ENCODE measurements at places on chromosomes 1 and 21.

DNA sequence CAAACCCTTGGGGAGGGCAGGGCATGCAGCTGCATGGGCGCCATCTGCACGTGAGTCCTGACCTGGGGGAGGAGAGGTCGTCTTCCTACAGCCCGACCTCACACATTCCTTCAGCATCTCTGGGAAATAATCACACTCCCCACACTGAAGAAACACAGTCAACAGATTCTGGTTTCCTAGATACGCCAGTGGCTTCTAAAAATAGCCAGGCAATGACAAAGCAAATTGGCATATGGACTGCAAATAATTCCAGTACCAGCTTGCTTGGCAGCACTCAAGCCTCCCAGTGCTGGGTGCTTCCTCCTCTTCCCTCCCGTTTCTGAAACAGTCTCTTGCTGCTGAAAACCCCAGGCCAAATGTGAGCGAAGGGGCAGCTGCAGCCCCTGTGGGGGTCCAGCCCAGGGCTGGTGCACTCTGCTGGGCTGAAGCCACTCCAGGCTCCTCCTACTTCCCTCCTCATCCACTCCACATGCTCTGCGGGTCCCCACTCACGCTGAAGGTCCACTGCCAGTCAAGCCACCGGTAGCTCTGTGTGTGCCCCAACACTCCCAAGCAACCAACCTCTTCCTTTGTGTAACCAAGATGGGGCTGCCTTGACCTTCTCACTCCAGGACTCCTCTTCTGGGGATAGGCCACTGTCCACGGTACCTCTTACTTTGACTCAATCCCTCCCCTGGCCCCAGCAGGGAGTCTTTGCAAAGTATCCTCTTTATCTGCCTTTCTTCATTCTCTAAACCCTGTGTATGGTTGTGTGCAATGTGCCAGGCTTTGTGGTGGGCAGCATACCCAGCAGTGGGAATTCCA lies 69.0 kb downstream of the KCND3 start:
- no peak for DNase-seq

- no peak for DNase-seq
These were observed 315.0 kb upstream of the VAMP3 start for GRCh38 chr1:7455796-7456721.

DNA sequence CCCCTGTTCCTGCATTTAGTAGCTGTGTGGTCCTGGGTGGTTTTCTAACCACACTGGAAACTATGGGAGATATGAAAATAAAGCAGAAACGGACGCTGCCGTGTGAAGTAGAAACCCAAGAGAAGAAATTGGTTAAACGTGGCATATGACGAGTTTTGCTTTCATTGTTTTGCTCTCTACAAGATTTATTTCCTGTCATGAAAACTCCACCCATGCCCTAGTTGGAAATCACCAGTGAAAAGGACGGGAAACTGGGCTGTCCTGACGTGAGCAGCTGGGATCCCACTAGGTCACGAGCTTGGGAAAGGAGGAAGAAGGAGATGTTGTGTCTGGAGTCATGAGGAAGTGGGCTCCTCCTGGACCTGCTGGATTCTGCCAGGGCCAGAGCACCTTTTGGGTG lies 120.8 kb upstream of the GADD45A start:
- no peak for DNase-seq

- no peak for DNase-seq
These were observed 123.3 kb downstream of the C1orf21 start for GRCh38 chr1:184510110-184510509.

DNA sequence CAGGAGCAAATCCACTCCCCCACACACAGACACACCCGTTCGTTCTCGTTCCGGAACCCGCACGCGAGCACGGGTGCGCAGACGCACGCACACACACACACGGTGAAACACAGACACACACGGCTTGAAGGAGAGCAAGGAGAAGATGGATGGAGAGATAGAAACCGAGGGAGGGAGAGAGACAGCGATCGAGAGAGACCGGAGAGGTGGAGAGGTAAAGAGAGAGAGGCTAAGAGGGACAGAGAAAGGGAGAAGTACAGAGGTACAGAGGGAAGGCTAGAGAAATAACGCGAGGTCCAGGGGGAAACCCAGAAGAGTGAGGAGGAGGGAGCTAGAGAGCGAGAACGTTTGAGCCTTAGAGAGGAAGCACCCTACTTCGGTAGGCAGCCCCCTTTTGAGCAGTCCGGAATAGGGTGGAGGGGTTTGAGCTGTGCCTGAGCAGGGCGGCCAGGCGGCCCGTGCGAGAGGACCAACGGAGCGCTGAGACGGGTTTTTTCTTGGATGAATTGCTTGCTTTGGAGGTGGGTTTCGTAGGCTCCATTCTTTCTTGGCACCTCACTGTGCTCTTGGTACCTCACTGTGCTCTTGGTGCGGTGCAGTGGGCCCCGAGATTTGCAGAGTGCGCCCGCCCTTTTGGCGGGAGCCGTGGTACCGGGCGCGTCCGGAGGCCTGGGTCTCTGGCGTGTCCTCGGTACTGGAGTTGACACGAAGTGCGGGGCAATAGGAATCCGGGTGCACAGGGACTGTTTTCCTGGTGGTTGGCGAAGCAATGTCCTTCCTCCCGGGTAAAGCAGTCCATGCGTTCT lies 88.4 kb upstream of the RHOU start:
- DNase-seq, result no peak

DNA sequence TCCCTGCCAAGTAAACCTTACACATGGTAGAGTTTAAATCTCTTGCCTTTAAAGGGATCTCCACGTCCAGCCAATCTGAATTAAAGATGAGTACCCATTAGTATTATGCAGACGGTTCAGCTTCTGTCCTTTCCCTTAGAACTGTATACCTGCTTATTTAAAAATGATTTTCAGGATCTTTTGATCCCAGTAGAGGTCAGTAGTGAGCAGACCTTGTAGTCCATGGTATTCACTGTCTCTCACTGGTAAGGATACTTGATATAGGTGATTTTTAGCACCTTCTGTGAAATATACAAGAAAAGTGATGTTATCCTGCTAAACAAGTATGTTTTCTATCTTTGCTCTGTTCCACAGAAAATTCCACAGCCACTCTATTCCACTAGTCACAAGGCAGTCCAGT lies 1211.6 kb upstream of the ADGRL4 start:
- DNase-seq, result no peak

DNA sequence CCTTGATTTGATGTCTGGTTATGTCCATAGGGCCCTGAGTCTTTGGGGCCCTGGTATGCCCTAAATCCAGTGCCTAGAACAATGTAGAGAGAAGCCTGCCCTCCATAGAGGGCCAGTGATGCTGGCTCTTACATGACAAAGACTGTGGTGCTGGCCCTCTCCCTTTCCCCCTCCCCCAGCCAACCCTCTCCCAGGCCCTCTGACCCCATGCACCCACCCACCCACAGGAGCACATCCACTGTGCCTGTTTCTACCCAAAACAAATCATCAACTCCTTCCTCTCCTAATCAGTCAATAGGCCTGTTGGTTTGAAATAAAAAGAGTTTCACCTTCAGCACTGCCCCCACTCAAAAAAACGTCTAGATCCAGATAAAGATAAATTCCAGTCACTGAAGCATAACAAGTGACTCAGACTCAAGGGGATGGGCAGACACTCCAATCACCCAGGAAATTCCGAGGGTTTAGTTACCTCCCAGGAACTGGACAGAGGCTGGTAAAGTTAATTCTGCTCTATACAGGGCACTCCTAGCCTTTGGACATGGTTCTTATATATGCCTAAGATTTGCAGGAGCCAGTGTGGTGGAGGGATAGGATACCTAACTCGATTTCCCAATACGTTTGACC lies 144.8 kb upstream of the VANGL1 start:
- DNase-seq, result no peak

DNA sequence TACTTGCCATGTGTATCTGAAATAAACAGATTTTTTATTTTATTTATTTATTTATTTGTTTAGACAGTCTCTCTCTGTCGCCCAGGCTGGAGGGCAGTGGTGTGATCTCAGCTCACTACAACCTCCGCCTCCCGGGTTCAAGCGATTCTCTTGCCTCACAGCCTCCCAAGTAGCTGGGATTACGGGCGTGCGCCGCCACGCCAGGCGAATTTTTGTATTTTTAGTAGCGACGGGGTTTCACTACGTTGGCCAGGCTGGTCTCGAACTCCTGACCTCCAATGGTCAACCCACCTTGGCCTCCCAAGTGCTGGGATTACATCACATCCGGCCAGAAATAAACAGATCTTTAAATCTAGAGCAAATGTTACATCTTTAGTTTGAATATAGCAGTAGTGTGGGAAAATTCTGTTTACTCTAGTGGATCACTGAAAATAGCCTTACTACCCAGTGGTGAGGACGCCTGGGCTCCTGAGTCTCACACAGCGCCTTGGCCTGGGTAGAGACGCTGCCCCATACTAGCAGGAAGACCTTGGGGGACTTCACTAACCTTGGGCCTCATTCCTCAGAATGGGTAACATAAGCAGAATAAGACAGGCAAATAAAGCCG lies 709 bp downstream of the GART start:
- DNase-seq, result no peak

DNA sequence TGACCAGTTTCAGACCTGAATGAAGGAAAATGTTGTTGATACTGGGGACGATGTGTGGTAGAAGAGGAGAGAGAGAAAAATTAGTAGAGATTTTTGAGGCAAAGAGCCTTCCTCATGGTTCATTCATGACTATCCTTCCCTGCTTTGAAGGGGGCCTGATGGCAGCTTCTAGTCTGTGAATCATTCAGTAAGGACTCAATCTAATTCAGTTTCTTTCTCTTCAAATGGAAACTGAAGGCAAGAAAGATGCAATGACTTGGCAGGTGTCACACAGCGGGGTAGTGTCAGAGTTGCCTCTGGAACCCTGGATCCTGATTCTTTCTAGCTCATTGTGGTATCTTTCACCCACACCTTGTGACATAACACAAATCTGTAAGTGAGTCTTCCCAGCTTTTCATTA lies 14.9 kb upstream of the CD5L start:
- no peak for DNase-seq

GRCh38 chr1:17790383-17791054 lies 35.4 kb downstream of the ACTL8 start:
- DNase-seq, result no peak

DNA sequence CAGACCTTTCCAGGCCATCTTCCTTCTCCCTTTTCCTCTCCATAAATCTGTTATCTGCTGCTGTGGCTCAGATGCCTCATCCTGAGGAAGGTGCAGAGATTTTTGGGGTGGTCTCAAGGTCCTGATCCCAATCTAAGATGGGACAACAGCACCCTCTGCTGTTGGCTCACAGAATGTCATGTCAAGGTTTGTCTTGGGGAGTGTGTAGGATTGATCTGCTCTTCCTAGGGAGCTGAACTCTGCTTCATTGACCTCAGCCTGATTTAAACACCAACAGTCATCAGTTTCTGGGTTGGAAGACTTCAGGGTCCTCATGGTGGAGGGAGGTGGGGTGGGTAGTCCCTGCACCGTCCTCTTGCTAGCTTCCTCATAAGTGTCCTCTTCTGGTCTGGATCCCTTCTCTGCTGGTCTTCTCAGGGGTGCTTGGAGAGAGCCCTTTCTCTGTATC lies 62.8 kb upstream of the LAX1 start:
- DNase-seq, result peak; percentile 53

DNA sequence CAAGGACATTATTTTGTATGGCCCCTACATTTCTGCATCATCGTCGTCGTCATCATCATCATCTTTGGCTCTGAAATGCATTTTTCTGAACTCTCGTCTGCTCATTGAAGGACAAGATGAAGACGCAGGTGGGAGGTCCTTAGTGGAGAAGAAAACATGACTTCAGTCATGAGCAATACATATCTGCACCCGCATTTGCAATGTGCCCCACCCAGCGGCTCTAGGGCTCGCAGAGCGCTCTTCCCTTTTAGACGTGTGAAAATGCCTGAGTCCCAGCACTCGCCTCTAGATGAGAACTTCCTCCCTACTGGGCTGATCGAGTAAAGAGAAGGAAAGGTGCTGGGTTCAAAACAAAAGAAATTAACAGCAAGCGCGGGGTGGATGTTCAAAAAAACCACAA lies 10.1 kb downstream of the C1orf174 start:
- DNase-seq, result no peak

- no peak for DNase-seq
These were observed 5.6 kb downstream of the JAK1 start for GRCh38 chr1:64960731-64961130.

DNA sequence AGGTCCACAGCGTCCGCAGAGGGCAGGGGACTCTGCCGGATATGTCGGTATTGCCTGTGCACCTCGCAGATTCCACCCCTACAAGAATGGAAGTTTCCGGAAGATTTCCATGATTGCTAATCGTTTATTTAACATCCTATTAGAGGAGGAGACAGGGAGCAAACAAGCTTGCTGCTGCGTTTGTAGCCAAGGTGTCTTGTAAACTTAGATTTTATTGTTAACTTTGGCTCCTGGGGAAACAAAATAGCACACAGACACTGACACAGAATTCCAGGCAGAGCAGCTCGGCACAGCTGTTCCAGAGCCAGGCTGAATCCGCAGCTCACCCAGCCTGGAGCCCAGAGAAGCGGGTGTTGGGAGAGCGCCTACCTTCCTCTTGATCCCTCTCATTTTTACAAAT lies 75.7 kb downstream of the AJAP1 start:
- no peak for DNase-seq

GRCh38 chr1:29380532-29380931 lies 144.2 kb downstream of the PTPRU start:
- no peak for DNase-seq

GRCh38 chr1:41874903-41875411 lies 43.8 kb downstream of the HIVEP3 start:
- DNase-seq, result no peak

GRCh38 chr1:110606657-110607535 lies 738 bp upstream of the KCNA2 start:
- no peak for DNase-seq

DNA sequence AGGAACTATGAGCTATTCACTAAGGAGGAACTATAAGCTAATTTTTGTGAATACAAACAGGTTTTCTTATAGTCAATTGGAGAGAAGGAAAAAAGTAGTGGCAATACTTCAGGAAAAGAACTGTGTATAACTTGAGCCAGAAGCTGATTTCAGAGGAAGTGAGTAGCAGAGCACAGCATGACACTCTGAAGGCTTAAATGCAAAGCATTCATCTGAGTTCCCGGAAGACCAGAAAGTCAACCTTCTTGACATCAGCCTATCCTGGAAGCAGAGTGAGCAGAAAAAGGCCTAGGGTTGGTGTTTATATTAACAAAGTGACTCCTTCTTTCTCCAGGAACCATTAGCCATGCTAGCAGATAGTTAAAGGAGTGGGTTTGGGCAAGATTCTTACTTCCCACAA lies 545.2 kb downstream of the MRPL39 start:
- no peak for DNase-seq

- no peak for DNase-seq
These were observed 9.9 kb upstream of the NCF2 start for GRCh38 chr1:183600136-183600535.
